ENCODE measurements at places on chromosomes 11 and 22. TPM values are rescaled to one million over a fixed set of nuclear protein-coding genes. Genes with fewer than 3 reads are reported as not detected.

GRCh38 chr11:115784796-115785521 lies 280.7 kb upstream of the CADM1 start:
- no peaks in the 10 kb centered on the region for H3K36me3 ChIP-seq
- DNase-seq = no peak
- no peak overlapping the region for H3K4me3 ChIP-seq
- H3K27me3 ChIP-seq = no peaks in the 10 kb centered on the region

GRCh38 chr11:121213362-121213893 lies 79.1 kb upstream of the SC5D start:
- no peaks in the 10 kb centered on the region for H3K27me3 ChIP-seq
- no peak overlapping the region for H3K27ac ChIP-seq
- H3K4me1 ChIP-seq = no peaks in the 10 kb centered on the region
- no peak for DNase-seq
- no peaks in the 10 kb centered on the region for H3K36me3 ChIP-seq

DNA sequence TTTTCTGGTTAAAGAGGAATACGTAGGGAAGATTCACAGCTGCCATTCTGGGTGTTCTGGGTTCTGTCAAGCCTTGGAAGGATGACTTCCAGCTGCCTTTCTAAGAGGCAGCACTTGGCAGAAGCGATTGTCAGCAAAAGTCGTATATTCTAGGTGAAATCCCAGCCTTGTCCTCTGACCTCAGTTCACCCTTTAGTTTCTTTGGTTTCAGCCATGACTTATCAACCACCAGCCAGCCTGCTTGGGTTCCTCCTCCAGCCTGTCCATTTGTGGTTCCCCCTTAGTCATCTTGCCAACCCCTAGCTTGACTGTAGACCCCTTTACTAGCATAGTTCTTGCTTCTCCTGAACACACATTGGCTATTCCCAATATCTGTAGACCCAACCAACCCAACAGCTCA lies 102.3 kb upstream of the CD44 start:
- no peak overlapping the region for H3K4me3 ChIP-seq
- H3K36me3 ChIP-seq = no peaks in the 10 kb centered on the region
- no peak for DNase-seq
- H3K27ac ChIP-seq = no peak overlapping the region
- H3K4me1 ChIP-seq = peaks cover 5% of the 10 kb centered on the region

- no peak for DNase-seq
- H3K36me3 ChIP-seq = no peaks in the 10 kb centered on the region
- no peak overlapping the region for H3K4me3 ChIP-seq
Observed at GRCh38 chr11:14424096-14424495, 65.1 kb upstream of the RRAS2 start.

DNA sequence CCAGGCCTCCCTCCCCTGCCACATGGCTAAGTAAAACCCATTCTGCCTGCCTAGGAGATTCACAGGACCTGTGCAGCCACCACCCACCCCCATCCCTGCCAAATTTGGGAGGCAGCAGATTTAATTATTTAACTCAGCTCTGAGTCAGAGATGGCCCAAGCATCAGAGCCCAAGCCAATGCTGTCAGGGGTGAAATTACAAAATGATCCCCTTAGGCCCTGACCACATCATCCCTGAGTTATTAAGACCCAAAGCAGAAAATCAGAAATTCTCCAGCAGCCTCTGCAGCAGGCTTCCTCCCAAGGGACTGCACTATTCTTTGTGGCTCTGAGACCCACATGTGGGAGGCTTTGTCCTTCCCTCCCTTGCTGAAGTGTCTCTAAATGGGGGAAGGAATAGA lies 52.8 kb upstream of the RRAS2 start:
- no peak for DNase-seq
- H3K4me1 ChIP-seq = peaks cover 5% of the 10 kb centered on the region
- H3K36me3 ChIP-seq = no peaks in the 10 kb centered on the region

- no peaks in the 10 kb centered on the region for H3K4me1 ChIP-seq
- H3K27me3 ChIP-seq = no peaks in the 10 kb centered on the region
- H3K27ac ChIP-seq = no peak overlapping the region
- H3K4me3 ChIP-seq = no peak overlapping the region
- no peak for DNase-seq
Observed at GRCh38 chr11:107427569-107428180, 29.9 kb downstream of the CWF19L2 start.

- H3K36me3 ChIP-seq = peaks cover 12% of the 10 kb centered on the region
- no peak overlapping the region for H3K27ac ChIP-seq
- no peak for DNase-seq
- no peaks in the 10 kb centered on the region for H3K27me3 ChIP-seq
Observed at GRCh38 chr11:45983471-45983845, 61.0 kb downstream of the LARGE2 start.

GRCh38 chr11:108364159-108364558 lies 103.2 kb downstream of the C11orf65 start:
- H3K4me1 ChIP-seq = no peaks in the 10 kb centered on the region
- no peaks in the 10 kb centered on the region for H3K27me3 ChIP-seq
- no peak overlapping the region for H3K27ac ChIP-seq

DNA sequence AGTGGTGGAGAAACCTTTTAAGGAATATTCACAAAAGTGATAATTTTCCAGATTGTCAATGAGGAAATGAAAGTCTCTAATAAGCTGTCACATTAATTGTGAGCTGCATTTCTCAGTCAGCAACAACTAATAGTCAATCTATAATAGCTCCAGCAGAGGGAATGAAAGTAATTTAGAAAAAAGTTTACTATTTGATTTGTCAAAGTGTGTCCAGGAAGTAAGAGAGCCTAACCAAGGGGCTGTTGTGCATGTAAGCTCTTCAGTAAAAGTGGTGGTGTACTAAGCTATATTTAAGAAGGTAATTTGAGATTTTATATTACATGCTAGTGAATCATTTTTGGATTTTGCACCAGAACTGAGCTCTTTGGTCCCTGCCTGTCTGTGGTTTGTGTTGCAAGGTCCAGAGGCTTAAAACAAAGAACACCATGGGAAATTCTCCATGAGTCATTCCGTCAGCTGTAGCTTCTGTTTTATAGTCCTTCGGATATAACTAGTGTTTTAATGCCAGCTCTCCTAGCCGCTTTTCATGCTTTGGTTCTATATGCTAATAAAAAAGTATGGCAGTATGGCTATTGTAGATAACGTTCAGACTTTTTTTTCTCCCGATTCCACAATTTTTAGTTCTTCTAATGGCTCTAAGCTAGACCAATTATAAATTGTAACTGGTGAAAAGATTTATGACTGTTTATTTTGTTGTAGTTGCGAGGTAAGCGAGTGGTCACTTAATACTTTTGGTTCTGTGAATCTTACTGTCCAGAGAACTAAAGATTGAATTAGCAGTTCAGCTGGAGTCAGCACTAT lies 64.6 kb downstream of the ARHGEF12 start:
- H3K4me1 ChIP-seq = peaks cover 25% of the 10 kb centered on the region
- no peak overlapping the region for H3K4me3 ChIP-seq
- peak overlapping the region; percentile 57 for H3K27ac ChIP-seq
- no peaks in the 10 kb centered on the region for H3K36me3 ChIP-seq
- no peaks in the 10 kb centered on the region for H3K27me3 ChIP-seq
- peak; percentile 43 for DNase-seq

DNA sequence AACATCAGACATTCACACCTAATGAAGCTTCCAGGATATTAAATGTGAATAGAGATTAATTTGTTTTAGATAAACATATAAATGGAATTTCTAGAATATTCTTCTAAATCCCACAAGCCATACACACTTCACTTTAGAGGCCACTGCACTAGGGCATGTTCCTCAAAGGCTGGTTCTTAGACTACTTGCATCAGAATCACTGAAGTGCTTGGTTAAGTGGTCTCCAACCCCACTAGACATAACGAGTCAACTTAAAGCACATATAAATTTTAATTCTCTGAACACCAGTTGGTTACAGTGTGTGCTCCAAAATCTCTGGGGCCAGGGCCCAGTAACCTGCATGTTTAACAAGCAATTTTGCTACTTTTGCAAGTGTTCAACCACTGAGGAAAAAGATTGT lies 7.9 kb upstream of the ALKBH8 start:
- no peak overlapping the region for H3K27ac ChIP-seq
- H3K4me3 ChIP-seq = no peak overlapping the region
- no peaks in the 10 kb centered on the region for H3K36me3 ChIP-seq
- DNase-seq = no peak
- H3K4me1 ChIP-seq = no peaks in the 10 kb centered on the region

DNA sequence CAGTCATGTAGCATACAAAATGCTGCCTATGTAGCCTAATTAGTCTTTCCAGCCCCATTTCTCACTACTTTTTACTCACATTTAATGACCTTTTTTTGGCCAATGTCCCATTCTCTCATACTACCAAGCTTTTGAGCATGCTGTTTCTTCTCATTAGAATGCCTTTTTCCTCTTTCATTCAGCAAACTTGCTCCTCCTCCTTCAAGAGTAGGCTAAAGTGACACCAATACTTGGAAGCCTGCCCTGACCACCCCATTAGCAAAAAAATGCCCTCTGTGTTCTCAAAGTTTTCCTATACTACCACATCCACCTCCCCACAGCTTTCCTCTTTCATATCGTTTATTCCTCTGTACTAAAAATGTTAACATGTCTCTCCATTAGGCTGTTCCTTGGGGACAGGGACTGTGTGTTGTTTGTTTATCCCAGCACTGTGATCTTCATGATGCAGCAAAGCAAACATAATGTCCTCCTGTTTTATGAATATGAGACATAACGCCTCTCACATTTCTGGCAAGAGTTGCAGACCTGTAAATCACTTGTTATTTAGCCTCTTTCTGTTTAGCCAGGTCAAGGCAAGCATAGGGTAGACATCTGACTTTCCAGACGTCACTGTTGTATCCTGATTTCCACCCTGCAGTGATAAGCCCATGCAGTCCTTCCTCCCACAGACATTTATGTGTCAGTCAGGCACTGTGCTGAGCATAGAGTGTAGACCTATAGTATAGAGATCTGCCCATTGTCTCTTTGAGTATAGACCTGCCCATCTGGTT lies 62.0 kb upstream of the UCP3 start:
- no peaks in the 10 kb centered on the region for H3K27me3 ChIP-seq
- H3K36me3 ChIP-seq = peaks cover 19% of the 10 kb centered on the region
- peaks cover 3% of the 10 kb centered on the region for H3K4me1 ChIP-seq
- no peak overlapping the region for H3K4me3 ChIP-seq
- no peak for DNase-seq
- H3K27ac ChIP-seq = no peak overlapping the region

GRCh38 chr11:69501891-69502860 lies 20.7 kb downstream of the LINC01488 start:
- H3K27ac ChIP-seq = no peak overlapping the region
- H3K4me1 ChIP-seq = peaks cover 8% of the 10 kb centered on the region
- no peaks in the 10 kb centered on the region for H3K27me3 ChIP-seq
- H3K4me3 ChIP-seq = no peak overlapping the region

GRCh38 chr11:44097821-44098220 lies 2.3 kb downstream of the EXT2 start:
- no peaks in the 10 kb centered on the region for H3K36me3 ChIP-seq
- DNase-seq = no peak
- no peak overlapping the region for H3K27ac ChIP-seq
- peaks cover 29% of the 10 kb centered on the region for H3K4me1 ChIP-seq
- no peaks in the 10 kb centered on the region for H3K27me3 ChIP-seq

- H3K36me3 ChIP-seq = no peaks in the 10 kb centered on the region
- H3K4me1 ChIP-seq = peaks cover 46% of the 10 kb centered on the region
- no peaks in the 10 kb centered on the region for H3K27me3 ChIP-seq
- peak overlapping the region; percentile 97 for H3K27ac ChIP-seq
Observed at GRCh38 chr11:114399490-114400215, 658 bp downstream of the C11orf71 start.

DNA sequence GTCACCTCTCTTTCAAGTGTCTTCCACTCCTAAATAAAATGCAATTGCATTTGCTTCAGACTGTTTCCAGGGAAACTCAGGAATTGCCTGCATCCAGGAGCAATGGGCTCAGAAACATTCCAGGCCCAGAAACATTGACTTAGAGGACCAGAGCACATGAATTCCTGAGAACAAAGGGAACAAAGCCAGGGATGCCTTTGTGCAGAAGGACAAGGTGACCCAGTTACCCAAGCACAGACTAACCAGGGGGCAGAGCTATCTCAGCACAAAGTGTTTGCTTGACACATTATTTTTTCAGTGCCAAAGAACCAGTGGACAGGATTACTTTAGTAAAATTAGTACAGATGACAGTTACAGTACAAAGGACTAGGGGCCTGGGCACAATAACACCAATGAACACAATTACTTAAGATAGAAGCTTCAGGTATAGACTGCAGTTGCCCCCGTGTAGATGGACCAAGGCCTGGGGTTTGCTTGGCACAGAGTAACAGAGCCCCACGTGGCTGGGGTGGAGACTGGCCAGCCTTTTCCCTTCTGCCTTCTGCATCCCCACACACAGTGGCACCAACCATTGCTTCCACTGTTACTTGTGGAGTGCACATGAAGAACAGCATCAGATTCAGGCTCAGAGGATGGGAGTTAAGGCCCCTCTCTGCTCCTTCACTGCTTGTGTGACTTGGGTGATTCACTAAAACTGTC lies 500.8 kb downstream of the INSC start:
- no peaks in the 10 kb centered on the region for H3K27me3 ChIP-seq
- H3K4me3 ChIP-seq = no peak overlapping the region
- no peaks in the 10 kb centered on the region for H3K4me1 ChIP-seq

- H3K27ac ChIP-seq = no peak overlapping the region
- H3K27me3 ChIP-seq = no peaks in the 10 kb centered on the region
- no peaks in the 10 kb centered on the region for H3K36me3 ChIP-seq
- no peak overlapping the region for H3K4me3 ChIP-seq
- DNase-seq = no peak
Observed at GRCh38 chr22:32361257-32361656, 3.6 kb downstream of the RFPL3 start.

DNA sequence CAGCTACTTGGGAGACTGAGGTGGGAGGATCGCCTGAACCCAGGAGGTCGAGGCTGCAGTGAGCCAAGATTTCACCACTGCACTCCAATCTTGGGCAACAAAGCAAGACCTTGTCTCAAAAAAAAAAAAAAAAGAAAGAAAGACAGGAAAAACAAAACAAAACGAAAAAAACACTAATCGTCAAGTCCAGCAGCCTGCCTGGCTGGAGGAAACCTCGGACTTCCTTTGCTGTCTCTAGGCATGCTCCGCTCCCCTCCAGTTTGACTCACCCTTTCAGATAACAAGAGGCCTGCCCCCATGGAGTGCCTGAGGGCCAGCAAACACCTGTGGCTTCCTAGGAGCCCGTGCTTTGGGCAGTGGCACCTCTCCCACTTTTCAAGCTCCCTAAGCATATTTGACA lies 28.8 kb upstream of the CHKA start:
- H3K27me3 ChIP-seq = no peaks in the 10 kb centered on the region
- H3K36me3 ChIP-seq = no peaks in the 10 kb centered on the region
- no peak overlapping the region for H3K4me3 ChIP-seq
- no peak for DNase-seq
- peak overlapping the region; percentile 17 for H3K27ac ChIP-seq

- H3K27ac ChIP-seq = no peak overlapping the region
- no peaks in the 10 kb centered on the region for H3K27me3 ChIP-seq
Observed at GRCh38 chr11:69287968-69288882, 5.7 kb upstream of the MYEOV start.

- DNase-seq = no peak
- H3K4me1 ChIP-seq = peaks cover 10% of the 10 kb centered on the region
- H3K4me3 ChIP-seq = no peak overlapping the region
- no peaks in the 10 kb centered on the region for H3K27me3 ChIP-seq
- H3K27ac ChIP-seq = no peak overlapping the region
Observed at GRCh38 chr22:39514373-39514973, 5.9 kb upstream of the ATF4 start.

Gene DENND5A
- 159 TPM for total RNA-seq

Gene TEAD1
- 67.6 TPM for total RNA-seq

Gene SAC3D1
- total RNA-seq = 16.3 TPM

Gene PKP3
- 86.3 TPM for total RNA-seq

Gene CDC42EP2
- total RNA-seq = 29.3 TPM

Gene ETS1
- total RNA-seq = 85.6 TPM

Gene PNPLA3
- 4.6 TPM for total RNA-seq

Gene APOBEC3H
- total RNA-seq = 4.2 TPM

Gene OR2AT4
- total RNA-seq = not detected

Gene JAM3
- 32.4 TPM for total RNA-seq

Gene ASPHD2
- 1.0 TPM for total RNA-seq

Gene OR2D2
- total RNA-seq = not detected

Gene YAP1
- 200 TPM for total RNA-seq

Gene MPPED2
- 0.30 TPM for total RNA-seq

Gene GPHA2
- total RNA-seq = not detected

Data from upper lobe of left lung (tissue), 6 donors.